Lower leg skin (tissue), 4 donors: ENCODE measurements at places on chromosomes 3 and 15.
A peak's percentile ranks its signal among the peaks of the same experiment; 100 is the strongest.

DNA sequence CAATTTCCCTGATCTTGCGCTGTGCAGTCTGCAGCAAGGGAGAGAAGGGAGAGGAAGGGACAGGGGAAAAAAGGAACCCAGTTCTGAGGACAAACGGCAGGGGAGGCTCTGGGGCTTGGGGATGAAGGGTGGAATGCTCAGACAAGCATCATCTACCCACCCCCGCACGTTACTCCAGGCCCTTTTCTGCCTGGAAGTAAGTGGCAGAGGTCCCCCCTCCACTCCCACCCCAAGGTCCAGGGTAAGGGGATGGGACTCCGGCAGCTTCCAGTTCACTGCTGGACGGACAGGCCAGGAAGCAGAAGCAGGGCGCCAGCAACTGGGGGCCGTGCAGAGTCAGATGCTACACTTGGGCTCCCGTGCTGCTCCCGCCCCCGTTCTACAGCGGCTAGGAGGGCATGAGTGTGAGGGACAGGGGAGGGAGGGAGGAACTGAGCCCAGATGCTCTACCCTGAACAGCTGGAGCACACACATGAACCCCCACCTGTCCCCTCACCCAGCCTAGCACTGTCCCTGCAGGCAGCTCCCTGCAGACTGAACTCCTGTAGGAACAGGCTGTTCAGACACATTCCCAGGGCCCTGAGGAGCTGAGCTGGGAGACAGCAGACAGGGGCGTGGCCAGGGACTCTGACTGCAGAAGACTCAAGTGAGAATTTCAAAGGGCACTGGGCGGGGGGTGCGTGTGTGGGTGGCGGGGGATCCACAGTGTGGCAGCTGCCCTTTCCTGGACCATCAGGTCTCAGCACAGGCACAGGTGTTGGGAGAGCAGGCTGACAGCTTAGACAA is 59.7 kb downstream of the SENP2 start:
- DNase-seq, result no peak

- no peak for DNase-seq
Observed at GRCh38 chr3:56761887-56762651, 39.7 kb downstream of the ARHGEF3 start.

DNA sequence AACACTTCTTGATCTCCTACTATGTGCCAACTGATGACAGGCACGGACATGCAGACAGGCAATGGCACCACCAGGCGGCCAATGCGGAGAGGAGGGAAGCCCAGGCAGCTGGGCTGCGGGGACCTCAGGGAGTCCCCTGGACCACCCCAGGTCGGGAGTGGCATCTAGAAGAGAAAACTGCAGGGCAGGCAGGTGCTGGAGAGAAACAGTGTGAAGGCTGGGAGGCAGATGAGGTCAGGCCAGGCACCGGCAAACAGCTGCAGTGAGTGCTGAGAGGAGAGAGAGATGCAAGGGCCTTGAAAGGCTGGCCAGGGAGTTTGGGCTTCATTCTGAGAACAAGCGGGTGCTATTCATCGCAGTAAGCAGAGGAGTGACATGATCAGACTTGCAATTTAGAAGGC is 29.1 kb downstream of the SLC6A1 start:
- DNase-seq, result no peak

GRCh38 chr15:77738441-77739302 is 106.0 kb upstream of the LINGO1 start:
- DNase-seq, result no peak

- DNase-seq, result no peak
Observed at GRCh38 chr15:40955930-40956540, 2.8 kb downstream of the CHAC1 start.

DNA sequence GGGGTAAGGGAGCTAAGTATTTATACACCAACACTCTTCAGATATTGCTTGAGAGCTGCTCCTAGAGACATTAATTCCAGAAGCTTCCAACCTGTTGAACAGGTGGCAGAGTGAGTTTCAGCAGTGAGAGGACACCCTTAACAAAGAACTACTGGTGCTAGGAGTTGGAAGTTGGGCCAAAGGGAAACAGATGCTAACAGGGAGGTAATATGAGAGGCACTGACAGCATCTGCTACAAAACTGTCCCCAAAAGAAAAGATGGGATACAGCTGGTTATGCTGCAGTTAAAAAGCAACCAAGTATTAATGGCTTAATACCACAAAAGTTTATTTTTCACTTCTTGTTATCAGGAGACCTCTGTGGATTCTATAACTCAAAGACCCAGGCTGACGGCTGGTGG is 104.5 kb upstream of the SATB1 start:
- no peak for DNase-seq

DNA sequence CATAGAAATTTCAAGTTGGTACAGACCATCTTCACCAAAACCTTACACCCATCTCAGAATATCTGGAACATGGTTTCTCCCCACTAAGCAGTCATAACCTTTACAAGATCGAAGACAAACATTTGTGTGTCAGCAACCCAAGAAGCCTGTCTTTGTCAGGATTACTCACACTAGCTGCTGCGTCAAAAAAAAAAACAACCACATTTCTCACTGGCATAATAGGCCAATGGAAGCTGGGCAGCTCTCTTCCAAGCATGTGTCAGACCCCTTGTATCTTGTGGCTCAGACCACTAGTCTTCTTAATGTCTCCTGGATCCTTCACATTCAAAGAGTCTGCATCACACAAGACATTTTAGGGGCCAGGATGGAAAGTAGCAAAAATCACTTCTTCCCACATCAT is 266.9 kb upstream of the IGF1R start:
- DNase-seq, result no peak

DNA sequence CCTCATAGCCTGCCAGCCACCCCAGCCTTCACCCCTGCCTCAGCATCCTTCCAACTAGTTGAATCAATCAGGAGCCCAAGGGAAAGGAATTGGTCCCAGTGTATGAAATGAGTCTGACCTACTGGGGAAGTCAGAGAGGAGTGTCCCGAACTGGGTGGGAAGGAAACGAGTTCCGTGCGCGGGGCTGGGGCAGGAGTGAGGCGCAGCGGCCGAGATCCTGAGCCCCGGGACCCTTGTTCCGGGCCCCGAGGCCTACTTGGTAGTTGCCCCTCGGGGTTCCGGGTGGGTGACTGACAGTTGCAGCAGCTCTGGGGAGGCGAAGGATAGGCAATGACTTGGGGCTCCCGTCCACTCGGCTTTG is 1.1 kb upstream of the PLCL2 start:
- no peak for DNase-seq

DNA sequence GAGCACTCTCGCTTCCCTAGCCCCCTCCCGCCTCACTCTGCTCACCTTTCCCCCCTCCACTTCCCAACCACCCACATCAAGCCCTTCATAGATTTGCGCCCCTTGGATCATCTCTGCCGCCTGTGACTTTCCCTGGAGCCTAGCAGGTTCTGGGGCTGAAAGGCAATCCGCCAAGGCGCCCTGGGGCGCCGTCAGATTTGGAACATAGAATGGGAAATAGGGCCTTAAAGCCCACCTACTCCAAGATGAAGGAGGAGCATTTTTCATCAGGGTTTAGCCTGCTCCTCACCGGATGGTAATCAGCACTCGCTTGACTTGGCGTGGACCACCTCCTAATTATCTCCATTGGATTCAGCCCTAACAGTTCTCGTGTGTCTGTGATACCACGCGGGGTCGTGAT is 1.3 kb downstream of the CPNE4 start:
- DNase-seq, result no peak

- no peak for DNase-seq
Observed at GRCh38 chr3:196788528-196788927, 48.9 kb downstream of the PAK2 start.

DNA sequence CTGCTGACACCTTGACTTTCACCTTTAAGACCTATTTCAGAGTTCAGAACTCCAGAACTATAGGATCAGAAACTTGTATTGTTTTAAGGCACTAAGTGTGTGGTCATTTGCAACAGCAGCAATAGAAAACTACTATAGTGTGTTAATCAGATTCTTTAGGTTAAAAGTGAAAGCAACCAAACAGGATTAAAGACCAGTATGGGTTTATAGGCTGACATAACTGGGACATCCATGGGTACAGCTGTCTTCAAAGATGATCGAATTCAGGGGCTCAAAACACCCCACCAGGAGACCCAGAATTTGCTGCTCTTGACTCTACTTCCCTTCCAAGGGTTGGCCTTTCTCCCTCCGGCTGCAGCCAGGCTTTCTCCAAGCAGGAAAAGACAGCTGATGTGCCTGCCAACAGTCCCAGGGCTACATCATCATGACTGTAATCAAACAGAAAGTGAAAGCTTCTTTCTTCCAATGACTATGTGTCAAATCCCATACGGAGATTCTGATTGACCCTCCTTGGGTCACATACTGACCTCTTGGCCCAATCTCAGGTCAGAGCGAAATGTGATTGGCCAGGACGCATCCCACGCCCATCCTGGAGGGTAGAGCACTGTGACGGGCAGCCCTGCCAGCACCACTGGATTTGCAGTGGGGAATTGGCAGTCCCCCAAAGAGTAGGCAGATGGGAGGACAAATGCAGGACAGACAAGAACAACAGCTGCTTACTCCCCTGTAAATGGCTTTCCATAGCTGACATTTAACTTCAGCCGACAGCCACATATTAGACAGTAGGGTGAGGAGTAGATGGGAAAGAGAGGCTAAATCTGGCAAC is 51.4 kb upstream of the RNF7 start:
- peak; percentile 21 for DNase-seq

DNA sequence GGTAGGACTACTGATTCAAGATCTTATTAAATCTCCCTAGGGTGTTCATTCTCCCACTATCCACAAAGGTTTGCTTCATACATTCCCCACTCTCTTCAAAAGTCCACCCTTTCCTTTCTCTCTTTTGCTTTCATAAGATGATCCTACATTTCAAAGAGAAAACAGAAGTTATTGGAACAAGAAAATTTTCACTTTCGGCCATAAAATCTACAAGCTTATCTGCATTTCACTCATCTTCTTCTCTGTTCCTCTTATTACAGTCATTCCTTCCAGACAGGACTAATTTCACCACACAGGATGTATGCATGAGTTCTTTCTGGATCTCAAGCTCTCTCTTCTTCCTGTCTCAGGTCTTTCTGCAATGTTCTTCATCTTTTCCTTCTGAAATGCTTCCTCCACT is 238.7 kb downstream of the ISL2 start:
- no peak for DNase-seq

DNA sequence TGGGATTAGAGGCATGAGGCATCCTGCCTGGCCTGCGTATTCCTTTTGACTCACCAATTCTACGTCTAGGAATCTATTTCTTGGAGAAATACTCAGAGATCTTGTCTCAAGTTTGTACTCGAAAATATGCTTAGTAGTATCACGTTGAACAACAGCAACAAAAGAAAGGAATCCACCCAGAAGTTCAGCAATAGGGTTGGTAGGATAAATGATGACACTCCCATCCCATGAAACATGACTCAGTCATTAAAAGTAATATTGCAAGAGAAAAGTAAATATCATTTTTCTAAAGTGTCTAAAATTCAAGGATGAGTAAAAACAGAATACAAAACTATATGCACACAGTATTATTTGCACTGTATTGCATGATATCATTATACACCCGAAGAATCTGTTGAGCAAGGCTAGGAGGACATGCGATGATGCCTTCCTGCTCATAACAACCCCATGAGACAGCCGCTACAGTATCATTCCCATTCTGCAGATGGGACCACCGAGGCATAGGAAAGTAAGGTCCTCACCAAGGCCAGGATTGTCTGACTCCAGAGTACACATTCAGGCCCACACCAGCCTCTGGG is 61.5 kb downstream of the SLC6A1 start:
- DNase-seq, result no peak

DNA sequence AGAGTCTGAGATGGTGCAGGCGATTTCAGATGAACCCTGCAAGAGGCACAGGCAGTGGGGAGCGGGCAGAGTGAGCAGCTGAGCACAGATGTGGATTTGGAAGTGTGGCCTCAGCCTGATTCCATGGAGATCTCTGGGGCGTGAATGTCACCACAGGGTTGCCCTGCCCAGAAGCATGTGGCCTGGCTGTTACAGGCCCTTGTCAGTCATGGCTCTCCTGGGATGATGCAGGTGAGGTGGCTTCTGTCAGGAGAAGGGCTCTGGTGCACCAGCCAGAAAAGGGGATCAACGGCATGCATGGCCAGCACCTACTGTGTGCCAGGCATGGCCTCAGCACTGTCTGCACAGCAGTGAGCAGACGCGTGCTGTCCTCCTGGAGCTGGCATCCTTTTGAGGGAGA is 11.9 kb downstream of the HDAC11 start:
- no peak for DNase-seq

DNA sequence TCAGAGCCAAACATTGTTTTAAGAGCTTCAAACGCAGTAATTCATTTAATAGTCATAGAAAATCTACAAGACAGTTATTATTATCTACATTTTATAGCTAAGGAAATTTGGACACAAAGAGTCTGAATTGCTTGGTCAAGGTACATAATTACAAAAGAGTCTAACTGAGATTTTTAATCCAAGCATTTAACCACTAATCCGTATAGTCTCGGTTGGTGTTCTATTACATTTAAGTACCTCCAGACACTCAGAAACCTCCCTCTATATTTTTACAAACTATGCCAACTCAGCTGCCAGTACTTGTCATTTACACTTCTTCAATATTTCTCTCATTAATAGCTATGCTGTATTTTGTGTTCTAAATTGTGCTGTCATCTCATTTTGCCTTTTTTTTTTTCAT is 240.2 kb upstream of the PLSCR5 start:
- DNase-seq, result no peak

DNA sequence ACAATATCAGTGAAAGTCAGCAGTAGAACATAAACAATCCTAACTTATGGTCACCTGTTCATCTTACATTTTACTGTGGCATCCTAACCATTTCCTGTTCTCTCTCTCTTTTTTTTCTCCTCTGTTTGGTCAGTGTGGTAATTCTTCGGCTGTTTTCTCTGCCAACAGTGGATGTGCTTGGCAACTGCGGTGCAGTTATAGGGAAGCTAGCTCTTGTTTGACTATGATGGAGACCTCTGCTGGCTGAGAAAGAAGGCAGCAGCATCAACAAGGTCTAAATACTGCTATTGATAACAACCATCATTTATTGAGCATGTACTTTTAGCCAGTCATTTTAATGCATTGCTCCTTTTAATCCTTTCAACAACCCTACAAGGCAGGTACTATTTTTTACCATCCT is 723 bp upstream of the DRD3 start:
- DNase-seq, result no peak

- no peak for DNase-seq
Observed at GRCh38 chr3:159637883-159638542, 350.6 kb upstream of the IL12A start.

- DNase-seq, result no peak
Observed at GRCh38 chr3:30189900-30190299, 416.5 kb upstream of the TGFBR2 start.

DNA sequence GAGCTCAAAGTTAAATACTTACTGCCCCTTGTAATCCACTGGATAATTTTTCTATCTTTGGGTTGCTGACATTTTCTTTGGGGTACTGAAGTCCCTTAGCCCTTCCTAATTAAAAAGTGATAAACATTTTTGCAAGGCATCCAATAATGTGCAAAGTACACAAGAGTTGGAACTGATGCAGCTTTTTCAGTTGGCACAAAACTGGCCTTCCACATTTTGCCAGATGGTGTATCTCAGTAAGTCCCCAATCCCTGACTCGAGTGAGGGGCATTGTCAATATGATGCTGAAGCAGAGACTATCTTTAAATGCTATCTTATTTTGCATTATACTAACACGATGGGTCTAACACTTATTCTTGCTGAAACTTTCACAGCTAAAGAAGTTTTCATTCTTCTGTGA is 27.8 kb downstream of the FHIT start:
- no peak for DNase-seq
